ENCODE measurements at places on chromosomes 1 and 21.

DNA sequence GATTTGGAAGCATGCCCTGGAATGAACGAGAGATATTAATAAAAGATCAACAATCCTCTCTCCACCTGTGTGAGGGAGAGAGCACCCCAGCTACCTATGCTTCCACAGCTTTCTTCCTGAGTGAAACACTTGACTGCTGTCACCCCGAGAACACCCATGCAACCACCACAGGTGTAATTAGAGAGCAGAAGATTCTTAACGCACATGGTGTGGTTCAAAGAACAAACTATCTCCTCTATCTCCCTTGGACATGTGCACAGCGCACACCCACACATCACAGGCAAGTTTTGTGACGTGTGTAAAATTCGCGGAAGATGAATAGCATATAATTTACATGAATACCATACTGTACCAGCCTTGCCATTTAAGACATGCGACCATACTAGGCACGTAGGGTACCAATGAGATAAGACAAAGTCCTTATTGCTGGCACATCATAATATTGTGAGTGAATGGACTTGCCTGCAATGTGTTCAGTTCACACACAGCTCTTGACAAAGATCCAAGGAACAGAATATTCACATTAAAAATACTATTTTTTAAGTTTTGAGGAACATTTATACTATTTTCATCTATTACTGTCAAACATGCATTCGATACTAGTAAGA is 11.6 kb downstream of the ERRFI1 start:
- DNase-seq: no peak

- no peak for DNase-seq
Measured at GRCh38 chr1:214548988-214549387, 2.4 kb downstream of the PTPN14 start.

- DNase-seq: no peak
Measured at GRCh38 chr1:111802110-111802509, 46.4 kb downstream of the DDX20 start.

DNA sequence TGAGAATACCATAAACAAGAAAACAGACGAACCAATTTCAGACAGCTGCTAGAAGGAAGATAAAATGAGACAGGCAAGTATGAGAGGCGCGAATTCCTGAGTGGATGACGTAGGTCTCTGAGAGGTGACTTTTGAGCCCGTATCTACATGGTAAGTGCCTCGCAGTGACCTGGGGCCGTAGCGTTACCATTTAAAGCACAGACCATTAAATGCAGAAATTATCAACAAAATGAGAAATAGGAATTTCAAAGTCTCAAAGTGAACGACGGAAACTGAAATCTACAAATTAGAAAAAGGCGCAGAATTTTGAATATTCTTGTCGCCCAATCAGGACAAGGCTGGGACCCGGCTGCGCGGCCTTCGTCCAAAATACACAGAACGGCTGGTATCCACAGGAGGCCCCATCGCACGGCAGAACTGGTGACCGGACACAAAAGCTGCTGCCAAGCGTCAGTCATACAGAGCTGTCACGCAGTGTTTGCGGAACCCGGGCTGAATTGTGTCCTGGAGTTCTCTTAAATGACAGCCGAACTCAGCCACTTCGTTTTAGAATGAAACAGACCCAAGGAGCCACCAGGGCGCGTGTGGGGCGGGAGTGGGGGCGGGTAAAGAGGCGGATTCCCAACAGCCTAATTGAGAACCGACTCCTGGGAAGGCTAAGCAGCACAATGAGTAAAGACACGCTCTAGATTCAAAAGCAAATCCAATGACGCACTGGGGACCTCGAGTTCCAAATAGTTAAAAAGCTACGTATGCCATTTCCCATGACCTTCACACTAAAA is 13.8 kb upstream of the BOLA1 start:
- peak; percentile 22 for DNase-seq

DNA sequence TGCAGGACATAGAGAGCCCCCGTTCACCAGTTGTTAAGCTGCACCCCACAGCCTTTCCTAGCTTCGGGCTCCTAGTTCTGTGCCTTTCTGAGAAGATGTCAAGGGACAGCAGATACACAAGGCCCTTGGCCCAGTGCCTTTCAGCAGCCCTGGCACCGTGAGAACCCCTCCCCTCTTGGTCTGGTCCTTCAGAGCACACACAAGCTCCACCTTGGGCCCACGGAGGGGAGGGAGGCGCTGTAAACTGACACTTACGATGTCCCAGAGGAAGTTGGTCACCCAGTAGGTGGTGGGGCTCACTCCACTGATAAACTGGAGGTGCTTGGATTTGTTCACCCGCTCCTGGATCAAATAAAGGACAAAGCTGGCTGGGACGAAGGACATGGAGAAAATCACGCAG is 101.6 kb downstream of the ABCA4 start:
- no peak for DNase-seq

DNA sequence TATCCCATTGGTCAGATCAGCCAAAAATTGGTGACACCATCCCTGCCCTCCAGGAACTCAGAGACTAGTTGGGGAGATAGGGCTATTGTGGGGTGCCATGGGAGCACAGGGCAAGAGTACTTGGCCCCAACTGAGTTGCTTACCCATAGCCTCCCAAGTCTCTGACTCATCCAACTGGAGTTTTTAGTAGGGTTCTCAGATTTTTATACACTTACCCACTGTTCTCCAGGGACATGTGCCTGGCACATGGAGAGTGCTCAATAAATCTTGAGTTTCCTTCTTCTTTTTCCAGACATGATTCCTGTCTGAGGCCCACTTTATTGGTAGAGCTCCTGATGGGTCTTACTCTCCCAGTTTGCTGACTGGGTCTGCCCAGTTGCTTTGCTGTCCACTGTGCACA is 56.7 kb downstream of the OVGP1 start:
- no peak for DNase-seq
